CD4-positive, alpha-beta T cell treated with Interleukin-6 at 100 ng/mL for 8 hours (primary cell): ENCODE measurements at places on chromosomes 5 and 9.

DNA sequence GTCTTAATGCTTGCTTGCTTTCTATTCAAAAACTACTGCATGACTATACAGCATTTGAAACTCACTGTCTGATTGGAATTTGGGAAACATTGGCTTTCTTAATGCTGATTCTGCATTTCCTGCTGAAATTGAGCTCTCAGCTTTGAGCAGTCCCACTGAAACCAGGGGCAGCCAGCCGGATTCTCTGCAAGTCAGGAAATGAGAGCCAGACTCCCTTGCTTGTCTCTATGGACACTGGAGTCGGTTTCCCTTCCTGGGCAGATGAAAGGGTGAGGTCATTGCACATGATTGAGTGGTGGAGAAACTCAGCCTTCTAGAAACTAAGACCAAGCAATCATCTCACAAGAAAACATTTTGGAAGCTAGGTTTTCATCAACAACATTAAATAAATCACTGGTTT, 119.7 kb upstream of the SPATA31C2 start:
- DNase-seq: no peak

DNA sequence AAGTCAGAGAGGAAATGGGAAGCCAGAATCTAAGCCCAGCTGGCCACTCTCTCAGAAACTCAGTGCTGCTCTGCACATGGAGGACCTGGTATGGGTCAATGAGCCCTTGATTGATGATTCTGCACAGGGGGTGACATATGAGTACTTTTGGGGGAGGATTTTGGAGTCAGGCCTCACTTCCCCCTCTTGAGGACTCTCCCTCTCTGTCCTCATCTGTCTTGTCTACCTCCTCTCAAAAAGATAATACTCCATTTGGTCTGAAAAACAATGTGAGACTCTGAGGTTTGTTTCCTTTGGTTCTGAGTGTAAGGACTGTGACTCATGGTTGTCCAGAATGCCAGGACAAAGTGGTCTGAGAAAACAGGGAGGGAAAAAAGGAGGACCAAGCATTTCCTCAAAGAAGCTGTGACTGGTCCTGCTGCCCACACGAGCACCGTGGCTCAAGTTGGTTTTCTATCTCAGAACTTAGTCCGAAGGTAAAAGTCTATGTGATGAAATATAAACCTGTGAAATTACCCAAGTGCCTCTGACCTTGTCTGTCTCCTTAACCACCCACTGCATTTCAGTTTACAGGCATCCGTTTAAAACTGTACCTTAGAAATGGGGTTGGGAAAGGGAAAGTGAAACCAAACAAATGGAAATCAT, 11.1 kb downstream of the TTC39B start:
- DNase-seq: peak; percentile 58

GRCh38 chr9:76510041-76510440, 51.1 kb downstream of the GCNT1 start:
- DNase-seq: no peak

DNA sequence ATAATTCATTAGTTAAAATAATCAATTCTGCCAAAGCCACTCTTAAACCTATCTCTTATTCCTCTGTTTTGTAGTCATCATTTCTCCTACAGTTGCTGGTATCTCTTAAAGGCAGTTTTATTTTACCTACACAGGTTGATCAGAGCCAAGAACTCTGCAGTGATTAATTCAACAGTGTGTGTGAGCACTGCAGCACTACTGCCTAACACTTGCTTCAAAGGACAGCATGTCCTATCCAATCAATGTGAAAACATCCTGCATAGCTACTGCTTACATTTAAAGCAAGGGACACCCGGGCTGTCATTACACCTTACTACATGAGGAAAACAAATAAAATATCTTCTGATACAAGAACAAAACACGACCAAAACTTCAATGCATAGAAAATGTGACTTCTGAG, 45.1 kb upstream of the HK3 start:
- DNase-seq: no peak

GRCh38 chr9:21710548-21711191, 91.8 kb upstream of the MTAP start:
- peak; percentile 3 for DNase-seq

- DNase-seq: no peak
These were observed 438.4 kb downstream of the PLK2 start for GRCh38 chr5:58021466-58021865.

DNA sequence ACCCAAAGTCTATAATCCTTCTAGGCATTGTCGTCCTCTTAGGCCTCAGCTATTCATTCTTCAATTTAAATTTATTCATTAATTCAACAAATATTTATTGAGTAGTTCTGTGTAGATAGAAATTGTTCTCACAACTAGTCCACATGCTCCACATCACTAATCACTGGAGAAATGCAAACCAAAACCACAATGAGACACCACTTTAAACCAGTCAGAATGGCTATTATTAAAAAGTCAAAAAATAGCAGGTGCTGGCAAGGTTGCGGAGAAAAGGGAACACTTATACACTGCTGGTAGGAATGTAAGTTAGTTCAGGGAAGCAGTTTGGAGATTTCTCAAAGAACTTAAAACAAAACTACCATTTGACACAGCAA, 51.1 kb upstream of the TNFSF15 start:
- no peak for DNase-seq

- no peak for DNase-seq
These were observed 8.9 kb upstream of the SMIM32 start for GRCh38 chr5:136201870-136202269.
